ENCODE measurements at places on chromosomes 4 and X. TPM values are rescaled to one million over a fixed set of nuclear protein-coding genes. Genes with fewer than 3 reads are reported as not detected.

DNA sequence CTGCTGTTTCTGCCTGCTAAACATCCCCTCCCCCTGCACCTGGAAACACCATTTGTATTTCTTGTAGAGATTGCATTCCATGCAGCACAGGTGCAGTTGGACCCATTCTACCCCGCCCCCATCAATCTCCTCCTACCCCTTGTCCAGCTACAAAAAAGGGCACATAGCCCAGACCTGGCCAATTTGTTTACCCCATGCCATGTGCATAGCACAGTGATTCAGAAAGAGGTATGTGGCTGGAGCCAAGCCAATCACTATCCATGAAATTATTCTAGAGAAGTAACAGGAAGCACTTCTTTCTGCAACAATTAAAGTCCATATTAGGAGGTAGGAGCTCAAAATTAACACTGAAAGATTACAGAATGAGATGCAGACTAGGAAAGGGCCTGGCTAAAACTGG is 20.2 kb upstream of the TMEM184C start:
- no peaks in the 10 kb centered on the region for H3K27me3 ChIP-seq
- H3K4me1 ChIP-seq = no peaks in the 10 kb centered on the region
- no peak for DNase-seq
- no peaks in the 10 kb centered on the region for H3K36me3 ChIP-seq
- no peak overlapping the region for H3K27ac ChIP-seq
- H3K4me3 ChIP-seq = no peak overlapping the region

- H3K27ac ChIP-seq = no peak overlapping the region
- H3K4me1 ChIP-seq = no peaks in the 10 kb centered on the region
- no peak for DNase-seq
- no peak overlapping the region for H3K4me3 ChIP-seq
- peaks cover 31% of the 10 kb centered on the region for H3K27me3 ChIP-seq
These were observed 108.7 kb upstream of the PAK3 start for GRCh38 chrX:110987292-110987691.

- H3K27ac ChIP-seq = no peak overlapping the region
- peaks cover 2% of the 10 kb centered on the region for H3K4me1 ChIP-seq
- H3K36me3 ChIP-seq = no peaks in the 10 kb centered on the region
- peaks cover 54% of the 10 kb centered on the region for H3K27me3 ChIP-seq
These were observed 218.0 kb upstream of the AGTR2 start for GRCh38 chrX:115952417-115953092.

GRCh38 chr4:183347566-183347965 is 25.3 kb upstream of the CLDN24 start:
- peaks cover 18% of the 10 kb centered on the region for H3K4me1 ChIP-seq
- no peak overlapping the region for H3K27ac ChIP-seq
- no peaks in the 10 kb centered on the region for H3K36me3 ChIP-seq
- DNase-seq = no peak
- no peak overlapping the region for H3K4me3 ChIP-seq

GRCh38 chr4:147117431-147117830 is 171.8 kb upstream of the TTC29 start:
- H3K4me3 ChIP-seq = no peak overlapping the region
- H3K27ac ChIP-seq = no peak overlapping the region
- DNase-seq = peak; percentile 42
- H3K36me3 ChIP-seq = no peaks in the 10 kb centered on the region
- no peaks in the 10 kb centered on the region for H3K4me1 ChIP-seq

DNA sequence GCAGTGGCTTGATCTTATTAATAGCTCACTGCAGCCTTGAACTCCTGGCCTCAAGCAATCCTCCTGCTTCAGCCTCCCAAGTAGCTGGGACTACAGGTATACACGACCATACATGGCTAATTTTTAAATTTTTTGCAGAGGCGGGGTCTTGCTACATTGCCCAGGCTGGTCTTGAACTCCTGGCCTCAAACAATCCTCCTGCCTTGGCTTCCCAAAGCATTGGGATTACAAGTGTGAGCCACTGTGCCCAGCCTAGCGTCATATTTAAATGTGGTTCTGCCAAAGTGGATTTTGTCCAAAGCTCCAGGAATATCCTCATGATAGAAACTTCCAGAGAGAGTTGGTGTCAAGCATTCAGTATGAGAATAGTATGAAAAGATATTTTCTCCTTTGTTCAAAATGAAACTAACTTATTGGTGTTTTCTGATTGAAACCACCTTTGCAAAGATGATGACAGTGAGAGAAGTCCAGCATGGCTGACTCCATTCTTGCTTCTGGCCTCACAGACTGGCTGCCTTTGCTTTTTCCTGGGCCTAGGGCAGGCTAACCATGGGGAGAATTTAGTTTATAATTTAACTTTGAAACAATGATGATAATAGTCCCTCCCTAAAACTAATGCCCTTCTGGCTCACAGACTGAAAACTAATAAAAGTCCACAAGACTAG is 129.0 kb downstream of the C4orf51 start:
- peaks cover 16% of the 10 kb centered on the region for H3K36me3 ChIP-seq
- H3K4me3 ChIP-seq = no peak overlapping the region

DNA sequence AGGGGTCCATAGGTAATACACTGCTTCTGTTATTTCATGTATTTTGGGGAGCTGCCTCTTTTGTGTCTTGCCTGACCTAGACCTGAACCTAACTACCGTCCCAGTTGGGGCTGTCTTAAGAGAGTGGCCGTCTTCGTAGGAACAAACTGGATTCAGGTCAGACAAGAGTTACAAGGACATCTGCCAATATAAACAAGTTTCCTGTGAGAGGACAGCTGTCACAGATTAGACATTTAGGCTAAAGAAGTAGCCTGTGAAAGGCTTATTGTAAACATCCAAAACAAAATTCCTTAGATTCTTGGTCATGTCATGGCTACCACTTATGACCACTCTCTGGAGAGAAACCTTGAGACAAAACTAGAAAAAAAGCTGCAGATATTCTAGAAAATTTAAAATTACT is 797.6 kb upstream of the AADAT start:
- no peak overlapping the region for H3K27ac ChIP-seq
- H3K27me3 ChIP-seq = no peaks in the 10 kb centered on the region
- no peak overlapping the region for H3K4me3 ChIP-seq
- H3K4me1 ChIP-seq = peaks cover 2% of the 10 kb centered on the region
- DNase-seq = peak; percentile 19
- no peaks in the 10 kb centered on the region for H3K36me3 ChIP-seq

DNA sequence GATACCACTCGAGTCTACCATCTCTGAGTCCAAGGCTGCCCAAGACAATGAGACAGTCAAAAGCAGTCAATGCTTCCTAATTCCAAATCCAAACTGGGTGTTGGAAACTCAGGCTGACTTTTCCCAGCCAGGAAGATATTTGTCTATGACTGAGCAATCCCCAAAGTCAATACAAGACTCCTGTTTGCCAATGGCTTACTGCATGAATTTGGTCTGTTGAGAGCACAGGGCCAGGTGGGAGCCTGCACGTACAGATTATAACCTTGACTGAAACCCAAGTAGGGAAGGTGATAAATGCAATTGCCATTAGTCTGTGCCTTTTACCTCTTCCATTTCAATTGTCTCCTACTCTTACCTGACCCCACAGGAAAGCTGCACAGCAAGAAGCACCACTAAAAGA is 72.6 kb upstream of the PPARGC1A start:
- no peak overlapping the region for H3K4me3 ChIP-seq
- H3K27ac ChIP-seq = no peak overlapping the region
- DNase-seq = no peak
- no peaks in the 10 kb centered on the region for H3K36me3 ChIP-seq
- H3K27me3 ChIP-seq = no peaks in the 10 kb centered on the region
- no peaks in the 10 kb centered on the region for H3K4me1 ChIP-seq

GRCh38 chr4:13396161-13396560 is 88.0 kb downstream of the RAB28 start:
- no peak overlapping the region for H3K27ac ChIP-seq
- DNase-seq = no peak
- no peaks in the 10 kb centered on the region for H3K27me3 ChIP-seq

GRCh38 chrX:136310411-136310810 is 9.6 kb downstream of the ADGRG4 start:
- H3K36me3 ChIP-seq = no peaks in the 10 kb centered on the region
- H3K4me3 ChIP-seq = no peak overlapping the region
- peaks cover 6% of the 10 kb centered on the region for H3K27me3 ChIP-seq
- H3K27ac ChIP-seq = no peak overlapping the region
- no peaks in the 10 kb centered on the region for H3K4me1 ChIP-seq

GRCh38 chr4:164192844-164193243 is 561.1 kb upstream of the SMIM31 start:
- H3K36me3 ChIP-seq = no peaks in the 10 kb centered on the region
- no peak overlapping the region for H3K27ac ChIP-seq

DNA sequence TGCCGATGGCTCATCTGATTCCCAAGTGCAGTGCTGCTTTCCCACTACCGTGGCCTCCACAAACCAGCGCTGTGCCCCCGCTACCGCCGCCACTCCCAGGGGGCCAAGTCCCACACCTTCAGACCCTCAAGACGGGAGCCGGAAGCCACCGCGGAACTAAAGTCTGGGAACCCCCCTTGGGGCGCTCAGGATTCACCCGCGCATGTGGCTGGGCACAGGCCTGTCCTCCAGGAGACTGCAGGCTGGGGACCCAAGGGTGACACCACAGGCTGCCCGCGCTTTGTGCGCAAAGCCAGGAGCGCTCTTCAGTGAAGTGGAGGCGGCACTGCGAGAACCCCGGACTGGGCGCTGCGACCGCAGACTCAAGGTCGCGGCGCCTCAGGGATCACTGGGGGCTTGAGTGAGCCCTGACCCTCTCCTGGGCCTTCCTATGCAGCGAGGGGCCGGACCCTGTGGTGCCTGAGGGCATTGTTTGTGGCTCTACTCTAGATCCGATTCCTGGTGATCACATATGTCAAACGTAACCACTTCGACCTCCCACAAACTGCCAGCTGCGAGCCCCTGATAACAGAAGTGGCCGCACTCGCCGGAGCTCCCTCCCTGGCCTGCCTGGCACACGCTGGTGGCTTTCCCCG is 20.4 kb upstream of the TBC1D14 start:
- no peaks in the 10 kb centered on the region for H3K36me3 ChIP-seq
- H3K4me3 ChIP-seq = no peak overlapping the region
- no peak overlapping the region for H3K27ac ChIP-seq
- no peak for DNase-seq
- peaks cover 35% of the 10 kb centered on the region for H3K4me1 ChIP-seq

DNA sequence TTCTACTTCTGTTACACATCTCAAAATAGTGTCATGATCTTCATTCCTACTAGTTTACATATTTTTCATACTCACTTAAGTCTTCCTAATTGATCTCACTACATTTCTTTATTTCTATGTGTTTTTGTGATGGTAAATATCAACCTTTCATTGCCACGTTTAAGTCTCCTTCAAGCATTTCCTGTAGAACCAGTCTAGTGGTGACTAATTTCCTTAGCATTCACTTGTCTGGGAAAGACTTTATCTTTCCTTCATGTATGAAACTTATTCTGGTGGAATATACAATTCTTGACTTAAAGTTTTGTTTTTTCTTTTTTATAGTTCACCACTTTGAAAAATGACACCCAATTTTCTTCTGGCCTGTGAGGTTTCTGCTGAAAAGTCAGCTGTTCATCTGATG is 181.4 kb upstream of the NEIL3 start:
- no peaks in the 10 kb centered on the region for H3K4me1 ChIP-seq
- no peaks in the 10 kb centered on the region for H3K27me3 ChIP-seq
- no peak overlapping the region for H3K4me3 ChIP-seq
- no peaks in the 10 kb centered on the region for H3K36me3 ChIP-seq

GRCh38 chr4:41214136-41214824 is at the start of gene APBB2:
Gene APBB2 (minus strand): TSS chr4:41214542. CDS start chr4:41033254, 181,288 bp downstream.
- H3K4me3 ChIP-seq = peak within 1 kb of the TSS; percentile 79
- H3K36me3 ChIP-seq = no peaks in the 10 kb centered on the region

DNA sequence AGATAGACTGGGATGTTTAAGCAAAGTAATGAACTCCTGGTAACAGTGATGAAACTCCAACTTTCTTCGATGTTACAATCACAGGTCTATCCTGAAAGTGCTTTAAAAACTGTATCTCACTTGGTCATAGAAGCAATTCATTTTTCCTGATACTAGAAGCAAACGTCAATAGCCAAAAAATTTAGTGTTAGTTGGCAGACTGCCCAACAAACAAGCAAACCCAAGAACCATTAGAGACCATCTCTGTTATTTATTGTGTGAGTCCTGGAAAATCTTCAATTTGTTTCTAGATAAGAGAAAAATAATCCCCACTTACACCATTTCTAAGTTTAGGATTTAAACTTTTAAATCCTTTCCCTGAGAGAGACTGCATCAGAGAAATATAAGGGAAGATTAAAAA is 553.9 kb downstream of the INPP4B start:
- H3K27me3 ChIP-seq = no peaks in the 10 kb centered on the region
- no peaks in the 10 kb centered on the region for H3K36me3 ChIP-seq
- no peaks in the 10 kb centered on the region for H3K4me1 ChIP-seq
- no peak overlapping the region for H3K4me3 ChIP-seq
- peak; percentile 39 for DNase-seq

DNA sequence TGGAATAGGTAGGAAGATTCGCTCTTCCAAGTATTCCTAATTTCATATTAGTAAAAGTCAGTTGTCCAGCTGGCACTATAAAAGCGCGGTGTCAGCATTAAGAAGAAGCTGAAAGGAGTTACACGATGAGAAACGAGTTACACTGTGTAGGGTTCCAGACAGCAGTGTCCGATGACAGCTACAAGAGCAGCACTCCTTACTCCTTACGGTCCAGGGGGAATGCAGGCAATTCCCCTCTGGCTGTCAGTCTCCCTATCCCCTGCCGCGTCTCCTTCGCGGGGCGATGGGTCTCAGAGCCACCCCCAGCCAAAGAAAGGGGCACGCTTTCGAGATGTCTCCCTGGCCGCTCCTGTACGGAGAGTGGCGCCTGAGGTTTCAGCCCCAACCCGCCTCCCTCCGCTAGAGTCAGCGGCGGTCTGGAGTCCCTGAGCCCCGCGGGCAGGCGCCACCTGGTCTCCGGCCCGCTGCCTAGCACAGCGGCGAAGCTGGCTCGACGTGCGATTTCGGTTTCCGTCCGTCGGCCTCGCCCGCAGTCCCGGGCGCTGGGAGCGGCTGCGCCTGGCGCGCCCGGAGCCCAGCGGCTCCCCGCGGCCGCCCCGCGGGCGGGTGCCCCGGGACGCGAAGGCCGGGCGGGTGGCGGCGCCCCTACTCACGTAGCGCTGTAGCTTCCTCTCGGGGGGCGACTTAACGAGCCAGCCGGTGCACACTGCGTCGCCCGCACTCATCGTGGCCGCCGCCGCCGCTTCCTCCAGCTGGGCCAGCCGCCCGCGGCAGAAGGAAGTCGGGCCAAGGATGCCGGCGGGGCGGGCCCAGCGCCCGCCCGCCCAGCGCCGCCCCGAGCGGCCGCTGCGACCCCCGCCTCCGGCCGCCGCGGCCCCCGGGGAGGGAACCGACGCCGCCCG is at the start of gene GAB3:
GAB3 (minus strand) TSS at position 777 of the 902 bp plus-strand sequence; CDS start at position 725, 52 bp downstream.
- DNase-seq = peak; percentile 64
- H3K4me1 ChIP-seq = peaks cover 2% of the 10 kb centered on the region
- H3K36me3 ChIP-seq = no peaks in the 10 kb centered on the region
- peak within 1 kb of the TSS; percentile 53 for H3K4me3 ChIP-seq

Gene CFI
- 7.8 TPM for total RNA-seq

Gene PABPC1L2A
- total RNA-seq = not detected

Gene MTMR8
- total RNA-seq = 2.0 TPM

Gene MAGEA2B
- total RNA-seq = not detected

Gene DCLK2
- 4.5 TPM for total RNA-seq

Gene PF4V1
- total RNA-seq = 0.27 TPM

Gene XAGE1B
- 0.44 TPM for total RNA-seq
